Activated T-helper 1 cell treated with Interleukin-2 at 50 U/mL for 16 hours (primary cell): ENCODE measurements at places on chromosomes 5 and 9.

- DNase-seq = peak; percentile 38
These were observed at the start of gene RASGRF2 for GRCh38 chr5:80959768-80960442. Gene RASGRF2, plus strand, starts transcription at chr5:80960363. Its CDS starts 376 bp downstream, at chr5:80960739.

- no peak for DNase-seq
These were observed 285.4 kb downstream of the TLE4 start for GRCh38 chr9:79857188-79857587.

DNA sequence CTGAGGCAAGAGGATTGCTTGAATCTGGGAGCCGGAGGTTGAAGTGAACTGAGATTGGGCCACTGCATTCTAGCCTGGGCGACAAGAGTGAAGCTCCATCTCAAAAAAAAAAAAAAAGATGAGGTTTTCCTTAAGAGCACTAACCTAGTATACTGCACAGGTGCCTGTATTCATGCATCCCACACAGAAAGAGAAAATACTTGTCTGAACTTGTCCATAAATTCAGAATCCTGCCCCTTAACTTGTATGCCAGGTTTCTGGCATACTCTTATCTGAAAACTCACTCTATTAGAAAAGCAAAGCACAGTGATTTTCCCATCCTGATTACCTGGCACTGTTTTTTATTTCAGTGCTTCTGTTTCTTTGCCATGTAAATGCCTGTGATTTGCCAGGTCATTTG lies 125.3 kb upstream of the CDKN2B start:
- DNase-seq = no peak

GRCh38 chr5:35819668-35820067 lies 37.0 kb upstream of the IL7R start:
- DNase-seq = no peak

- no peak for DNase-seq
These were observed 93.2 kb upstream of the CXCL14 start for GRCh38 chr5:135671966-135672365.

DNA sequence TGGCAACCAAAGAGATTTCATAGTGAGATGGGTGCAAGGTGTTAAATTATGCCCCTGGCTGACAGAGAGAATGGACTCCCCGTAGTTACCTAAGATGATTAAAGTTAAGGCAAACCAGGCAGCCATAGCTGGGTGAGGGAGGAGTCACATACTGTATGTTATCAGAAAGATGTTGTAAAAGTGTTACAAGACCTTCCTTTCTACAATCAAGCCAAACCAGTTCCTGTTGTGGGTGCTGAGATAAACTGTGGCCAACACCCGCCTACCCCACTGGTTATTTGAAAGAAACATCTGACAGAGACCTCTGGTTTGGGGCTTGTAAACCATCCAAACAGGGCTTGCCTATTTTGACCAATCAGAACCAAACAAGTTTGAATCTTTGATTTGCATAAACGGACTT lies 684.7 kb upstream of the NUDT12 start:
- DNase-seq = no peak

- no peak for DNase-seq
These were observed 138.0 kb downstream of the ADCY2 start for GRCh38 chr5:7533941-7534340.

DNA sequence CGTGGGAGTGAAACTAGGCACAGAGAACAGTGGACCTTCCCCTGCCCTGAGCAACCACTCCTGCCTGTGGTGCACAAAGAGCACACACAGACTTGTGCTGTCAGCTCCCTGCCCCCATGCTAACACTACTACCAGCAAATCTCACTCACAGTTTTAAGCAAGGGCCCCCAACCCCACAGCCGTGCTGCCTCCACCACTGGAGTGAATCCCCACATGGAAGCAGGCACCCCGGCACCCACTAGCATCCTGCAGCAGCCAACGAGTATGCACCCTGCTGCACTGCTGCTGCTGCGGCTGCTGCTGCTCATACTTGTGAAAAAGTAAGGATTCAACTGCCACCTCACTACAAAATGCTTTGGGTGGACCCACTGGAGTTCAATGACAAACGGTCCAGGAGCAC lies 435.5 kb downstream of the SLCO4C1 start:
- DNase-seq = no peak

GRCh38 chr5:136458481-136458880 lies 93.1 kb upstream of the TRPC7 start:
- DNase-seq = no peak

GRCh38 chr9:113526231-113526746 lies 62.8 kb downstream of the RGS3 start:
- DNase-seq = no peak

DNA sequence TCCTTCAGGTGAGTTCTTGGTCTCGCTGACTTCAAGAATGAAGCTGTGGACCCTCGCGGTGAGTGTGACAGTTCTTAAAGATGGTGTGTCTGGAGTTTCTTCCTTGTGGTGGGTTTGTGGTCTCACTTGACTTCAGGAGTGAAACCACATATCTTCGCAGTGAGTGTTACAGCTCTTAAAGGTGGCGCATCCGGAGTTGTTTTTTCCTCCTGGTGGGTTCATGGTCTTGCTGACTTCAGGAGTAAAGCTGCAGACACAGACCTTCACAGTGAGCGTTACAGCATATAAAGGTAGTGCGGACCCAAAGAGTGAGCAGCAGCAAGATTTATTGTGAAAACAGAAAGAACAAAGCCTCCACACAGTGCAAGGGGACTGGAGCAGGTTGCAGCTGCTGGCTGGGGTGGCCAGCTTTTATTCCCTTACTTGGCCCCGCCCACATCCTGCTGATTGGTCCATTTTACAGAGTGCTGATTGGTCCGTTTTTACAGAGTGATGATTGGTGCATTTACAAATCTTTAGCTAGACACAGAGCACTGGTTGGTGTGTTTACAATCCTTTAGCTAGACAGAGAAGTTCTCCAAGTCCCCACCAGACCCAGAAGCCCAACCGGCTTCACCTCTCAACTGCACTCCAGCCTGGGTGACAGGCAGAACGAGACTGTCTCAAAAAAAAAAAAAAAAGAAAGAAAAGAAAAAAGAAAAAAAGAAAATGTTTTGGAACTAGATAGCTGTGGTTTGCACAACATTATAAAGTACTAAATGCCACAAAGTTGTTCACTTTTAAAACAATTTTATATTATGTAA lies 9.1 kb upstream of the ERMP1 start:
- DNase-seq = peak; percentile 29

DNA sequence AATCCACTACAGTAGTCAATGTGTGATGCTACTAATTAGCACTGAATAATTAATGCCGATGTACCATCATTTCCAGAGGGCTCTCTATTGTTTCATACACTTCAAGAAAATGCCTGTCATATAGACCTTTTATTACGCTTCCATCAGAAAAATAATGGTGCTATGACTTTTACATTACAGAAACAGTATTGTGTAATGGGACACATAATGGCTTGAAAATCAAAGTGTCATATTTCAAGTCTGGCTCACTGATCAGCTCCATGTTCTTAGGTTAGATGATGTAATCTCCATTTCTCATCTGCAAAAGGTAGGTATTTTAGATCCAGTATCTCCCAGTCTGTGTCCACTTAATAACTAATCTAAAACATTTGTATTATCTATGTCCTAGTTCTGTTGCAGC lies 990.6 kb upstream of the TYRP1 start:
- DNase-seq = no peak

DNA sequence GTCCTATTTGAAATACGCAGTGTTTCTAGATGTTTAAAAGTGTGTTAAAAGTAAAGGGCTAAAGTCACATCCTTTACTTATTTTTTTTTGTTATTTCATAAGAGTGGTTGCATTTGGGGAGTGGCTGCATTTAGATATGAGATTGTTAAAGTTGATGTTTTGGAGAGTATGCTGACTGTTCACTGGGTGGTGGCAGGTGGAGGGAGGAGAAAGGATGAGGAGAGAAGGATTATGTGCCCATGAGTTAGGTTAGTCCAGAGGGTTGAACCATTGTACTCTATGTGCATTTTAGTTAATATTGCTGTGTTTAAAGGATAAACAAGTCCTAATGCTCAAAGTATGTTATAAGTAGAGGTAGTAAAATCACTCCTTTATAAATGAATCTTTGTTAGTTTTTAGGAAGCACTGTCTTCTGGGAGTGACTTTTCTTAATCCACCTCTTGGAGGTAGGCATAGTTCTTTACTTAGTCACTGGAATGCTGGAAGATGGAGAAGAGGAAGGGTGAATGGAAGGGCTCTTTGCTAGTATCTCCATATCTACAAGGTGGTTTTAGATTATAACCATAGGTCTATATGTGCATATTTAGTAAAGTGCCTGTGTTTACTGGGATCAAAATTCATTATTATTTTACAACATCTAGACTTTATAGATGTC lies 332.3 kb downstream of the NPR3 start:
- DNase-seq = no peak

DNA sequence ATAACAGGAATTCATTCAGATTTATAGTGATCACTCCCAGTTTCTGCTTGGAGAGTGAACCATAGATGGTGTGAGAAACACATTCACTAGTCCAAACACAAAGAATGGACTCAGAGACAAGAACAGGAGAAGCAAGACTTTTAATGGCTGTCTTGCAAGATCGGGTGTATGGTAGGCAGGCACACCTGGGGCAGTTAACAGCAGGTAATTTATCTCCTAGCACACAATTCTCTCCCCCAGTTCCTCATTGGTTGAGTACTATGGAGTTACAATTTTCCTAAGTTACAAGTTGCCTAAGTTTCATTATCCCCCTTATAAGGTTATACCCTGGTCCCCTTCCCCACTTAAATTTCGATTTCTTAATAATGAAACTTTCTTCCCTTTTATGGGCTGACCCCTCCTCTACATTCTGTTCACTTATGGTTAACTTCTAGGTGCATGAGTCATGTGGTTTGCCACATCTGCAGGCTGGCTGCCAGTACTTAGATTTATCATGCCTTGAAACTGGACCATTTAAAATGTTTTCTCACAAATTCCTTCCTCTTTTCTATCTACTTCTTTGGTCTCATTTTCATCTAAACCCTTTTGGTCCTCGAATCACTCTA lies 623.3 kb downstream of the HINT1 start:
- DNase-seq = no peak

GRCh38 chr9:89701221-89701798 lies 96.5 kb downstream of the GADD45G start:
- peak; percentile 9 for DNase-seq

- DNase-seq = no peak
These were observed 1369.8 kb upstream of the CDH9 start for GRCh38 chr5:28408186-28408585.

DNA sequence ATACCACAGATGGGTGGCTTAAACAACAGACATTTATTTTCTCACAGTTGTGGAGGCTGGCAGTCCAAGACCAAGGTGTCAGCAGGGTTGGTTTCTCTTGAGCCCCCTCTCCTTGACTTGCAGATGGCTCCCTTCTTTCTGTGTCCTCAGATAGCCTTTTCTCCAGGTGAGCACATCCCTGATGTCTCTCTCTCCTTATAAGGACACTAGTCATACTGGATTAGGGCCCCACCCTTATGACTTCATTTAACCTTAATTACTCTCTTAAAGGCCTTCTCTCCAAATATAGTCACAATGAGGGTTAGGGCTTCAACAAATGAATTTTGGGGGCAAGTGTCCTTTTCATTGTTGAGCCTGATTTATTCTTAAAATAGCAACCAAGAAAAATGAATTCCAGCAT lies 14.7 kb downstream of the PTGER4 start:
- DNase-seq = no peak

DNA sequence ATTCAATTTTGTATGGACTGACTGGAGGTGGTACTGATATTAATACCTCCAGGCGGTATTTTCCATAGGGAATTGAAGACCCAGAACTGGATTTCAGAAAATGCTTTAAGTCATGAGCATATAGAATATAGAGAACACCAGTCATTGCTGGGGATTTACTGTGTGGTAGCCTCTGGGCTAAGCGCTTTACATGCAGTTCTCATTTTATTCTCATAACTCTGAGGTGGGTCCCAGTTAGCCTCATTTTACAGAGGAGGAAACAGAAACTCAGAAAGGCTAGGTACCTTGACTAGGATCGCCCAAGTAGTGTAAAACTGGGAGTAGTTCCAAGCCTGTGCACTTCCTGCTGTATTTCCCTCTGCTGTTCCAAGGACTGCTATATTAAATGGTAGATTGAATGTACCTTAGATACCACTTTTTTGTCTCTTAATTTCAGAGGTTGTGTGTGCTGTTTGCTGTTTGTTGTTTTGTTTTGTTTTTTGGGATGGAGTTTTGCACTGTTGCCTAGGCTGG lies 13.8 kb downstream of the SLC44A1 start:
- DNase-seq = no peak

DNA sequence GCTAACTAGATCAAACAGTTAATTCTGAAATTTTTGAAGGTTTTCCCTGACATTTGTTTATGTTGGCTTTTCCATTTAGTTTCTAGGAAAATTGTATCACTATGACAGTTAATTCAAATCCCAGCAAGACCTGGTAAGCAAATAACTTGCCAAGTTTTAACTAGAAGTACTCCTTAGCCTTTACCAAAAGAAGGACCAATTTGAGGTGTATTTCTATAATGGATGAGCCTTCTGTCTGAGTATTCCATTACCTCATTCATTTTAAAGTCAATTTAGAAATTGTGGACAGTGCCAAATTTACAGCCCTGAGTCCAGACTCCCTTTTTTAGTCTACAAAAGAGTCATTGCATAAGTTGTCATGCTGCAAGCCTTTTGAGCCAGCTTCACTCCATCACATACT lies 687.6 kb downstream of the CETN3 start:
- DNase-seq = no peak

DNA sequence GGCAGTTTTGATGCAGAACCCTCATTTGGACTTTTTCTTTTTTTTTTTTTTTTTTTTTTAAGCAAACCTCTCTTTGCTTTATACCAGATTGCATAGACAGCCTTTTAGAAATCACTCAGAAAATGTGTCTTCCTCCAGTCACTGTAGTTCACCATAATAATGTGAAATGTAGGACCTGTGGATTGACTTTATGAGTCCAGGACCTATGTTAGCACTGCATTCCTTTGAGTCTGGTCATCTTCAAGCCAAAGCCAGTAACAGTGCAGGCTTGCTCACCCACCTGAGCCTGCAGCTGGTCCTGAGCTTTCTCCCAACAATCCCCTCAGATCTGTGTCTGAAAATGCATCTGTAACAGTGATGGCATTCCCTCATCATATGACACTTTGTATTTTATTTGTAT lies 110.7 kb upstream of the NFIL3 start:
- no peak for DNase-seq

GRCh38 chr5:9722601-9723180 lies 92.5 kb upstream of the TAS2R1 start:
- no peak for DNase-seq

DNA sequence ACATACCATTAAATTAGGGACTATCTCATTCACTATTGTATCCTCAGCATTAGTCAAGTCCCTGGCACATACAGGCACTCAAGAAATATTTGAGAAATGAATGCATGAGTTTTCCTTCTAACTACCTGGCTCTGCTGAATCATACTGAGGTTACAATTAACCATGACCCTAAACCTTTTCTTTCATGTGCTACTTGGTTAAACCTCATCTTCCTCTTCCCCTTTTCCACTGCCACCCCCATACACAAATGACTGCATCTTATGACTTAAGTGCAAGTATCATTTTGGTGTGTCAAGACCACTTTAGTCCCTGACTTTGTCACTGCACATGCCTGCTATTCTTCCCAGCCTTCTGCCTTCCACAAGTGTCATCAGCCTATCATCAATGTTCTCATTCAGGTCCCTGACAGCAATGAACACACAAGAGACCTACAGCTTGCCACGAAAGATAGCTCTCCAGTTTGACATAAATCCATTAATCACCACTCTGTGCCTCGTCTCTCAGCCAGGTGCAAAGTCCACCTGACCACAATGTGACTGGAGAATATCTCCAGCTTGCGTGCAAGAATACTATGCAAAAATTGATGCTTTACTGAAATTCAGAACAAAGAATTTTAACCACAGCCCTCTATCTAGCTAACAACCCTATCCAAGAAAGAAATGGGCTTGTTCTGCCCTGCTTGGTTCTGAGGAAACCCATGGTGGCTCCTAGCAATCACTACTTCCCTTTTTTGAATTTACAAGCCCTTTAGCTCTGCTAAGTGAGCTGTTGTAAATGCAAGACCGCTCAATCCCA lies 74.5 kb downstream of the MAPKAP1 start:
- DNase-seq = no peak
